Fibroblast of upper back skin (primary cell): ENCODE measurements at places on chromosomes 1 and 21.

DNA sequence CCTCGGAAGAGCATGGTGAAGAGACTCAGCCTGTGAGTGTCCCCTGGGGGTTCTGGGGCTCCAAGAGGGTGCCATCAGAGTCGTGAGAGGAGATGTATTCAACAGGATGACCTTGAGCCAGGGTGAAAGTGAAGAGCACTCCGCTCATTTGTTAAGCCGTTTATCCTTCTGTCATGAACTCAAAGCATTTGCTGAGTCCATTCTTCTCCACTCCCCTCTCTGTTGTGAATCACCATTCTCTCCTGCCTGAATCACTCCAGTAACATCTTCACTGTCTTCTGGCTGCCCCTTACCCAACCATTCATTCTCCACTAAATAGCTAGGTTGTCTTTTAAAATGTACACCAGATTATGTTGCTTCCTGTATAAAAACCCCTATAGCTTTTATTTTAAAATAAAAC, 102.2 kb downstream of the RGL1 start:
- DNase-seq: peak; percentile 33

GRCh38 chr1:234902774-234903547, 225.7 kb downstream of the TOMM20 start:
- DNase-seq: no peak

- no peak for DNase-seq
Measured at GRCh38 chr1:54658164-54658913, 16.8 kb downstream of the MROH7 start.

GRCh38 chr21:23026878-23027277, 2028.7 kb downstream of the NCAM2 start:
- DNase-seq: no peak

DNA sequence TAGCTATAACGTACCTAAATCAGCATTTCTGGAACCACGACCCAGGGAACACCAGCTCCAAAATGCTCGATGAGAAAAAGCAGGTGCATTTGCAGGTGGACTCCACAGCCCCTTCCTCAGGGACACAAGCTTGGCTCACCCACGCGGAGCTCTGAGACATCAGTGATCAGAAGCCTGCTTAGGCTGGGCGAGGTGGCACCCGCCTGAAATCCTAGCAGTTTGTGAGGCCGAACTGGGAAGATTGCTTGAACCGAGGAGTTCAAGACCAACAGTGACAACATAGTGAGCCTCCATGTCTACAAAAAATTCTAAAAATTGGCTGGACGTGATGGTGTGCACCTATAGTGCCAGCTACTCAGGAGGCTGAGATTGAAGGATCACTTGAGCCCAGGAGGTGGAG, 2.5 kb upstream of the TSPEAR start:
- DNase-seq: no peak
